Tracheal epithelial cell (primary cell): ENCODE measurements at places on chromosomes 7 and 10. TPM values are rescaled to one million over a fixed set of nuclear protein-coding genes. Genes with fewer than 3 reads are reported as not detected.

Gene MYL7
- not detected in 2 replicates for total RNA-seq

Gene DEPP1
- 2.1 and 22.2 TPM in 2 replicates for total RNA-seq

Gene CTTNBP2
- total RNA-seq = 0.72 and 1.1 TPM in 2 replicates

Gene CLRN3
- total RNA-seq = not detected in 2 replicates

Gene C7orf25
- total RNA-seq = 3.9 and 4.5 TPM in 2 replicates

Gene OGA
- total RNA-seq = 94.9 and 132 TPM in 2 replicates

Gene GSTO2
- 21.7 and 41.8 TPM in 2 replicates for total RNA-seq

Gene TMEM130
- total RNA-seq = not detected in 2 replicates

Gene METTL27
- total RNA-seq = 6.3 TPM in 1 of 2 replicates, not detected in the other

Gene GGCT
- 36.9 and 50.8 TPM in 2 replicates for total RNA-seq

Gene MUC12
- total RNA-seq = not detected in 2 replicates

Gene CREB3L2
- 9.2 and 9.8 TPM in 2 replicates for total RNA-seq

Gene LDB3
- total RNA-seq = not detected in 2 replicates

Gene CCDC126
- 9.2 and 14.9 TPM in 2 replicates for total RNA-seq

Gene FOXP2
- under 0.01 and 5.8 TPM in 2 replicates for total RNA-seq

Gene CYP2C19
- total RNA-seq = 0.21 TPM in 1 of 2 replicates, not detected in the other

Gene NUTM2D
- total RNA-seq = 2.2 and 4.9 TPM in 2 replicates
